Activated T-helper 17 cell treated with anti-CD3 and anti-CD28 coated beads, Interleukin-2, amount 50 U/mL, for 72 hours (primary cell): ENCODE measurements at places on chromosomes 11 and 22. TPM values are rescaled to one million over a fixed set of nuclear protein-coding genes. Genes with fewer than 3 reads are reported as not detected.

LINC01488 gene
- total RNA-seq = not detected

NXPE2 gene
- total RNA-seq = not detected

ARHGAP20 gene
- not detected for total RNA-seq

RTN3 gene
- total RNA-seq = 59.3 TPM

PRR33 gene
- not detected for total RNA-seq

MPZL3 gene
- 111 TPM for total RNA-seq

IGLL1 gene
- total RNA-seq = not detected

MPPED2 gene
- total RNA-seq = not detected

UBQLNL gene
- total RNA-seq = 0.50 TPM

DPP3 gene
- total RNA-seq = 67.9 TPM

OR8G5 gene
- not detected for total RNA-seq

BSX gene
- total RNA-seq = not detected

C11orf42 gene
- not detected for total RNA-seq

DDTL gene
- total RNA-seq = 2.8 TPM

SLC22A12 gene
- total RNA-seq = not detected

SAA1 gene
- not detected for total RNA-seq

MUC5B gene
- total RNA-seq = not detected

CCDC116 gene
- 0.37 TPM for total RNA-seq

ISX gene
- not detected for total RNA-seq

ZFP91 gene
- 45.7 TPM for total RNA-seq

PARVG gene
- 34.9 TPM for total RNA-seq

SNX19 gene
- 16.4 TPM for total RNA-seq

FBXO3 gene
- total RNA-seq = 14.0 TPM

LRRC56 gene
- 1.1 TPM for total RNA-seq

KDELR3 gene
- 0.32 TPM for total RNA-seq

RAB3IL1 gene
- total RNA-seq = not detected

IL18 gene
- total RNA-seq = not detected

SCGB2A2 gene
- not detected for total RNA-seq

EHF gene
- 0.35 TPM for total RNA-seq

RFPL3 gene
- total RNA-seq = not detected

ROBO4 gene
- total RNA-seq = not detected

NUCB2 gene
- total RNA-seq = 39.0 TPM

MAJIN gene
- 1.1 TPM for total RNA-seq

IRAG1 gene
- not detected for total RNA-seq

PHF21B gene
- not detected for total RNA-seq

CLMP gene
- total RNA-seq = 0.67 TPM

VPREB3 gene
- total RNA-seq = not detected

SCGB1D2 gene
- not detected for total RNA-seq

CREB3L1 gene
- not detected for total RNA-seq

NXPE1 gene
- not detected for total RNA-seq

PRAME gene
- total RNA-seq = not detected

COMT gene
- total RNA-seq = 53.4 TPM

ART1 gene
- not detected for total RNA-seq

DBX1 gene
- total RNA-seq = not detected

GRAMD1B gene
- total RNA-seq = 78.3 TPM
